ENCODE measurements at places on chromosomes 5 and 9. TPM values are rescaled to one million over a fixed set of nuclear protein-coding genes. Genes with fewer than 3 reads are reported as not detected.

- no peaks in the 10 kb centered on the region for H3K36me3 ChIP-seq
- peaks cover 15% of the 10 kb centered on the region for H3K4me1 ChIP-seq
- DNase-seq, result no peak
- H3K4me3 ChIP-seq, result no peak overlapping the region
- H3K27me3 ChIP-seq, result no peaks in the 10 kb centered on the region
Measured at GRCh38 chr5:125487231-125487630, 740.8 kb upstream of the ZNF608 start.

GRCh38 chr5:128645581-128645980 is 107.5 kb upstream of the FBN2 start:
- H3K4me3 ChIP-seq, result no peak overlapping the region
- H3K27me3 ChIP-seq, result no peaks in the 10 kb centered on the region
- no peak for DNase-seq
- no peak overlapping the region for H3K27ac ChIP-seq
- no peaks in the 10 kb centered on the region for H3K4me1 ChIP-seq

GRCh38 chr9:129875181-129875611 is 39.9 kb downstream of the USP20 start:
- no peak overlapping the region for H3K27ac ChIP-seq
- H3K36me3 ChIP-seq, result peaks cover 26% of the 10 kb centered on the region
- no peak for DNase-seq
- H3K4me3 ChIP-seq, result no peak overlapping the region

DNA sequence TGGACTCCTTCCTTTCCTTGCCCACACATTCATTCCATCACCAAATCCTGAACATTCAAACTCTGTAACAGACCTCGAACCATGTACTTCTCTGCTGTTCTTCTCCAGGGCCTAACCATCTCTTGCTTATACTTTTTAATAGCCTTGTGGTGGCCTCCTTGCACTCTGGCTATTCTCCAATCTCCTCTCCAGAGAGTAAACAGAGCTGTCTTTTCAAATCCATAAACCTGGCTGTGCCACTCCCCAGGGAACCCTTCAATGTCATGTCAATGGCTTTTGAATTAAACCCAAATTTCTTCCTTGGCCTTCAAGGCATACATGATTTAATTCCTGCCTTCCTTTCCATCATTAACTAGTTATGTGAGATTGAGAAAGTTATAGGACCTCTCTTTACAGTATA is 277.6 kb upstream of the EFNA5 start:
- H3K36me3 ChIP-seq, result no peaks in the 10 kb centered on the region
- H3K27me3 ChIP-seq, result no peaks in the 10 kb centered on the region
- H3K4me1 ChIP-seq, result no peaks in the 10 kb centered on the region
- no peak overlapping the region for H3K4me3 ChIP-seq

GRCh38 chr5:61532983-61533382 is 200.9 kb downstream of the ZSWIM6 start:
- DNase-seq, result no peak
- H3K27ac ChIP-seq, result no peak overlapping the region
- H3K4me1 ChIP-seq, result no peaks in the 10 kb centered on the region
- no peak overlapping the region for H3K4me3 ChIP-seq
- no peaks in the 10 kb centered on the region for H3K36me3 ChIP-seq

DNA sequence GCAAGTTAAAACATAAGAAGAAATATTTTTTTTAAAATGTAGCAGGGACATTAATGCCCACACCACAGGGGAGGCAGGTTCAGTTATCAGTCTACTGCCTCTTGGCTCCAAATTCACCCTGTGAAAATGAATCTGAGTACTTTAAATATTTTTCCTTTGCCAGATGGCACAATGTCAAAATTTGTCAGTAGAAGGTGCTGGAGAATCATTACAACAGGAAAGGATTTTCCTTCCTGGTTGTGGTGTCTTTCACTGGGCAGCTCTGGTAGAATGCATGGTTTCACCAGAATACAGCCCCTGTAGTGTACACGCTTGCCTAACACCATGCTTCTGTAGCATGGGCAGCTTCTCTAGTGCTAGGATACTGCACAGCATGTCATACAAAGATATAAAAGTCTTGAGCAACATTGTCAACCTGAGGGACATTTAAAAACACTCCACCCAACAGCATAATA is 9.7 kb upstream of the SREK1 start:
- no peak overlapping the region for H3K4me3 ChIP-seq
- no peaks in the 10 kb centered on the region for H3K27me3 ChIP-seq
- no peak overlapping the region for H3K27ac ChIP-seq
- no peak for DNase-seq
- H3K36me3 ChIP-seq, result no peaks in the 10 kb centered on the region

DNA sequence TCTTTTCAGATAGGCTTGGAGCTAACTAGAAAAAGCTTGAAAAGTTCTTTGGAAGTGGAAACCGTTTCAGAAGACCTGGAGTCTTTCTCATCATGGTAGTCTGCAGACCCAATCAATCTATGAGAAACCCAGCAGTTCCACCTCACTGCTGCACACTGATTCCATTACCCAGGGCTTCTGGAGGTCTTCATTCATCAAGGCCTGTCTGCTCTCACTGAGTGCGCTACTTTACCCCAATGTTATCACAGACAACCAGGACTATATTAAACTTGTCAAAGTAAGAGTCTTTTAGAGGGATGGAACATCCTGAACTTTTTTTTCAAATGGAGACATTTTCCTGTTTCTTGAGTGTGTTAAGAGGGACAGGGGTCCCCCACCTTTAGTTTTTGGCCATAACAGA is 93.1 kb downstream of the BOD1 start:
- no peak overlapping the region for H3K4me3 ChIP-seq
- H3K27me3 ChIP-seq, result peaks cover 9% of the 10 kb centered on the region
- H3K27ac ChIP-seq, result no peak overlapping the region
- DNase-seq, result no peak

GRCh38 chr9:92480291-92480771 is 2.0 kb downstream of the ASPN start:
- H3K4me3 ChIP-seq, result no peak overlapping the region
- H3K36me3 ChIP-seq, result no peaks in the 10 kb centered on the region
- peaks cover 19% of the 10 kb centered on the region for H3K4me1 ChIP-seq
- peak overlapping the region; percentile 27 for H3K27ac ChIP-seq
- no peaks in the 10 kb centered on the region for H3K27me3 ChIP-seq

DNA sequence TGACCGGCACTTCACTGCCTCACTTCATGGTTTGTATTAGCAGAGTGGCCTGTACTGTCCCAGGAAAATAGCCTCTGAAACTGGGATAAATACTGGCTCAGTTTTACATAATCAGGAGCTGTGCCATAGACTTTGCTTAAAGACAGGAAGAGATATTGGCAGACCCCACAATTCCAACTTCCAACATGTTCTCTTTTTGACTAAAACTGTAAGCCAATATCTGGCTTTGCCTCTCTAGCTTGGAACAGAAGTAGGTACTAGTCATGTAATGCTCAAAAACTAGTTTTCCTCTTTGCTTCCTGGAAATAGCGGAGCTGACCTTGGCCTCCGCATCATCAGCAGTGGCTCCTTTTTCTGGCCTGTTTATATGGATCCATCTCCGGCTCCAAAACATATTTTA is 276.9 kb downstream of the CDH9 start:
- no peaks in the 10 kb centered on the region for H3K27me3 ChIP-seq
- no peaks in the 10 kb centered on the region for H3K36me3 ChIP-seq
- H3K4me3 ChIP-seq, result no peak overlapping the region
- H3K27ac ChIP-seq, result no peak overlapping the region
- no peak for DNase-seq

- no peak overlapping the region for H3K27ac ChIP-seq
- DNase-seq, result no peak
- H3K4me1 ChIP-seq, result no peaks in the 10 kb centered on the region
Measured at GRCh38 chr9:71977003-71977402, 65.6 kb downstream of the C9orf85 start.

DNA sequence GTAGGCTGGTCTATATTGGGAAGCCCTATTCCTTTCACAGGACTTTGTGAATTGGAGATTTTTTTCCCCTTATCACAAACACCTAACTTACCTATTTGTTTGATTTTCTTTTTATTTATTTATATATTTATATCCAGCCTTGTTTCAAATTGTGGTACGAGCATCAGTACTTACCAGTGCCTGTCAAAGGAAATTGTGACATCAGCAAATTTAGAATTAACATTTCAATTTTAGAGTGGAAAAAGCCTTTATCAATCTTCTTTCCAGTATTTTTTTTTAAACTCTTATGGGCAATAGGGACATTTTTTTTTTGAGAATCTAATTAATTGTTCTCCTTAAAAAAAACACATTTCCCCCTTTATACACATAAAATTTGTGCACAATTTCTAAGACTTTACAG is 790.2 kb downstream of the PRELID2 start:
- H3K36me3 ChIP-seq, result no peaks in the 10 kb centered on the region
- H3K4me3 ChIP-seq, result no peak overlapping the region
- DNase-seq, result no peak
- no peaks in the 10 kb centered on the region for H3K4me1 ChIP-seq

GRCh38 chr5:68193481-68194036 is 22.0 kb upstream of the PIK3R1 start:
- H3K36me3 ChIP-seq, result no peaks in the 10 kb centered on the region
- H3K4me3 ChIP-seq, result no peak overlapping the region
- H3K27me3 ChIP-seq, result no peaks in the 10 kb centered on the region
- no peak for DNase-seq
- no peaks in the 10 kb centered on the region for H3K4me1 ChIP-seq
- H3K27ac ChIP-seq, result no peak overlapping the region

- H3K27ac ChIP-seq, result no peak overlapping the region
- no peaks in the 10 kb centered on the region for H3K4me1 ChIP-seq
- no peak for DNase-seq
- no peak overlapping the region for H3K4me3 ChIP-seq
- no peaks in the 10 kb centered on the region for H3K36me3 ChIP-seq
Measured at GRCh38 chr5:61824396-61824795, 481.6 kb upstream of the KIF2A start.

DNA sequence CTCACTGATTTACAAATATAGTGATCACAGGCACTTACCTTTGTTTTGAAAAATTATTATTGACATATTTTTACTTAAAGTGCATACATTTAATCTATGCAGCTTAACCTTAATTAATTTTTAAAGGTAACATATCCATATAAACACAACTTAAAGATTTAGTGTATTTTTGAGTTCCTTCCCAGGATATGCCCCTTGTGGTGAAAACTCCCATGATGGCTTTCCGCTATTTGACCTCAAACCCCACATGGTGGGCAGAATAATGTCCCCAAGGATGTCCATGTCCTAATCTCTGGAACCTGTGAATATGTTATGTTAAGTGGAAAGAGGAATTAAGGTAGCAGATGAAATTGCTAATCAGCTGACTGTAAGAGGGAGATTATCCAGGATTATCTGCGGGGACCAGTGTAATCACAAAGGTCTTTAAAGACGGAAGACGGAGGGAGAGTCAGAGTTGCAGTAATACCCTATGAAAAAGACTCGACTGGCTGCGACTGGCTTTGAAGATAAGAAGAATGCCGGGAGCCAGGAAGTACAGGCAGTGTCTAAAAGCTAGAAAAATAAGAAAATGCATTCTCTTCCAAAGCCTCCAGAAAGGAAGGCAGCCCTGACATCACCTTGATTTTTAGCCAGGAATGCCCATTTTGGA is 193.9 kb downstream of the ICE1 start:
- DNase-seq, result no peak
- no peaks in the 10 kb centered on the region for H3K36me3 ChIP-seq

- no peaks in the 10 kb centered on the region for H3K36me3 ChIP-seq
- peak overlapping the region; percentile 37 for H3K4me3 ChIP-seq
- H3K27me3 ChIP-seq, result no peaks in the 10 kb centered on the region
- H3K4me1 ChIP-seq, result peaks cover 61% of the 10 kb centered on the region
Measured at GRCh38 chr9:136977649-136978072, 357 bp downstream of the PTGDS start.

- H3K27ac ChIP-seq, result no peak overlapping the region
- no peaks in the 10 kb centered on the region for H3K36me3 ChIP-seq
- H3K27me3 ChIP-seq, result no peaks in the 10 kb centered on the region
- H3K4me1 ChIP-seq, result no peaks in the 10 kb centered on the region
Measured at GRCh38 chr5:152349683-152350526, 55.2 kb downstream of the NMUR2 start.

GRCh38 chr5:172007175-172008110 is 1.0 kb upstream of the FBXW11 start:
- H3K27ac ChIP-seq, result peak overlapping the region; percentile 98
- H3K27me3 ChIP-seq, result no peaks in the 10 kb centered on the region
- H3K4me1 ChIP-seq, result peaks cover 28% of the 10 kb centered on the region

DNA sequence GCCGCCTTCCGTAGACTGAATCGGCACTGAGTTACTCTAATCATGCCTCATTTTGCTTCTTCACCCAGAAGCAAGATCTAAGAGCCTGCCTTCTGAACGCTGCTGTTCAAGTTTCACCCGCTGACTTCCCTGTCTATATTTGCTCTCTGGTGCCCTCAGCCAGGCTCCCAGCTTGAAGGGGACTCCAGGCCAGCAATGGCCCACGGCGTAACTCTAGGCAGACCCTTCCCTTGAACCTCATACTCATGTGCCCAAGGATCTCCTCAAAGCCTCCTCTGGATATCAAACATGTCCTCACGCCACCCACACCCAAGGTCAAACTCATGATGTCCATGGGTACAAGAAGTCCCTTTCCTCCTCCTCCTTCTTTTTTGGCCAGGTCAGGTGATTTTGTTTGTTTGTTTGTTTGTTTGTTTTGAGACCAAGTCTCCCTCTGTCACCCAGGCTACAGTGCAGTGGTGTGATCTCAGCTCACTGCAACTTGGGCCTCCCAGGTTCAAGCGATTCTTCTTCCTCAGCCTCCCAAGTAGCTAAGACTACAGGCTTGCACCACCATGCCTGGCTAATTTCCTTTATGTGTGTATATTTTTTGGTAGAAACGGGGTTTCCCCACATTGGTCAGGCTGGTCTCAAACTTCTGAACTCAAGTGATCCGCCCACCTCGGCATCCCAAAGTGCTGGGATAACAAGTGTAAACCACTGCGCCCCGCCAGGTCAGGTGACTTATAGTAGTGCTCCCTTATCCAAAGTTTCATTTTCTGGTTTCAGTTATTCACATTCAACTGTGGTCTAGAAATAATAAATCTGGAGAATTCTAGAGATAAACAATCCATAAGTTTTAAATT is 239.0 kb downstream of the SYK start:
- H3K27me3 ChIP-seq, result no peaks in the 10 kb centered on the region
- no peak overlapping the region for H3K4me3 ChIP-seq
- H3K27ac ChIP-seq, result no peak overlapping the region
- no peak for DNase-seq
- H3K4me1 ChIP-seq, result peaks cover 21% of the 10 kb centered on the region
- no peaks in the 10 kb centered on the region for H3K36me3 ChIP-seq

DNA sequence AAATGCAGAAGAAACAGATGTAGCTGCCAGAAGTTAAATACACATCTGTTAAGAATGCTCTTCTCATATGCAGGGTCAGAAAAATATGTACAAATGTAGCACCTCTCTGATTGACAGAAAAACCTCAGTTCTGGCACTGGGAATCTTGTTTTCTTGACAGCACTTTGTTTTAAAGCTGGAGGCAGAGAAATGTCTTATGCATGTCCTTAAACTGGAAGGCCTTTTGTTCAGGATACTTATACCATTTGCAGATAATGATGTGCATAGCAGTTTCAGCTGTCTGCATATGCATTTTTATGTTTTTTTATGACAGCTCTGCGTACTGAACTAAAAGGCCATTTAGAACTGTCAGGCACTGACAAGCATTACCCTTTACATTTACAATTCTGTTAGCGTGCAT is 567.9 kb downstream of the EBF1 start:
- no peak overlapping the region for H3K27ac ChIP-seq
- no peaks in the 10 kb centered on the region for H3K27me3 ChIP-seq
- no peaks in the 10 kb centered on the region for H3K4me1 ChIP-seq
- no peaks in the 10 kb centered on the region for H3K36me3 ChIP-seq
- DNase-seq, result no peak

The OTP gene
- total RNA-seq, result not detected

The ADAMTS16 gene
- not detected for total RNA-seq

The WDR31 gene
- 1.3 TPM for total RNA-seq

The GRAMD2B gene
- 13.7 TPM for total RNA-seq

The SLC6A3 gene
- not detected for total RNA-seq

The LURAP1L gene
- 1.1 TPM for total RNA-seq
